ENCODE measurements at places on chromosomes 2 and 18.

DNA sequence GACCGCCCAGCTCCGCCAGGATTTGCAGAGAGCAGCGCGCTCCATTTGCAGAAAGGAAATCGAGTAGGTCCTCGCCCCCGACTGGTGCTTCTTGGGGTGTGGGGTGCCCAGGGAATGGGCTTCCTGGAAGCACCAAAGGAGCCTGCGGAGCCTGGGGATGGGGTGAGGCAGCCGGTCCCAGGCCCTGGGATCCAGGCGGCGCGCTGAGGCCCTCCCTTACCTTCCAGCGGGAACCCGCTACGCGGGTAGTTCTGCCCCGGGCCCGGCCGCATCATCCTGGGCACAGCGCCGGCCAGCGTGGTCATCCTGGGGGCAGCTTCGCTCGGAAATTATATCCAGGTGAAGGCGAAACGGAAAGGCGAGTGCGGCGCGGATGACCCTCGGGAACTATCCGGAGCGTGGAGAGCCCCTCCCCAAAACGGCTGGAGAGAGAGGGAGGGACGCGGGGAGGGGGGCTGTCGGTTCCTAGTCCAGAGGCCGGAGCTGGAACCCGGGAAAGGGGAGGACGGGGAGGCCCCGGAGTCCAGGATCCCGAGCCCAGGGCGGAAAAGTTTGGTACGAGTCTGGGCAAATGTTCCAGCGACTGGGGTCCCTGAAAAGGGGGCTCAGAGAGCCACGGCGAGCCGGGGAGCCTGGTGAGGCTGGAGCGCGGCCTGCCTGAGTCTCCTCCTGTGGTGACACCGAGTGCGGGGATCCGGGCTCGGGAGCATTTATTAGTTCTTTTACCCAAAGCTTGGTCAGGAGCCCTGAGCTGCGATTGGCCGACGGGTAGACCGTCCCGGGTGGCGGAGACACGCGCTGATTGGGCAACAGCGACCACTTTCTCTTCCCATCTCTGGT lies at the start of gene PAX3:
Gene PAX3, minus strand, starts transcription at position 688 of the 840 bp plus-strand sequence. Its CDS starts 383 bp downstream, at position 305.
- DNase-seq: no peak

GRCh38 chr2:9178904-9179571 lies 27.6 kb upstream of the ASAP2 start:
- no peak for DNase-seq

DNA sequence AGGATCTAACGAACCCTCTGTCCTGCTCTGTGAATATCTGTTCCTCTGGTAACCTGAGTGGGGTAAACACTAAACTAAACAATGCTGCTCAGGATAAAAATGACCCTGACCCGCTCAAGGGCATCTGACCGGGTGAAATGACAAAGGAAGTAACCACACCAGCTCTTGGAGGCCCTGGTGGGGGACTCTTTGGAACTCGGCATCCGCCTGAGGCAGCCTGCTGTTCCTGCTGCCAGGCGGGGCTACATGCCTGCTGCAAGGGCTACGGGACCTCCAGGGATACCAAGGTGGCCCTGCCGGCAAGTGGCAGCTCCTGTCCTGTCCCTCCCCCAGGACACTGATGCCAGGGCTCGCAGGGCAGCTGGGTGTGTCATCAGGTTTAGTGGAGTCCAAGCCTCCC lies 273.3 kb downstream of the HDAC4 start:
- DNase-seq: no peak

- no peak for DNase-seq
These were observed 361.9 kb upstream of the FSHR start for GRCh38 chr2:49515996-49516782.

DNA sequence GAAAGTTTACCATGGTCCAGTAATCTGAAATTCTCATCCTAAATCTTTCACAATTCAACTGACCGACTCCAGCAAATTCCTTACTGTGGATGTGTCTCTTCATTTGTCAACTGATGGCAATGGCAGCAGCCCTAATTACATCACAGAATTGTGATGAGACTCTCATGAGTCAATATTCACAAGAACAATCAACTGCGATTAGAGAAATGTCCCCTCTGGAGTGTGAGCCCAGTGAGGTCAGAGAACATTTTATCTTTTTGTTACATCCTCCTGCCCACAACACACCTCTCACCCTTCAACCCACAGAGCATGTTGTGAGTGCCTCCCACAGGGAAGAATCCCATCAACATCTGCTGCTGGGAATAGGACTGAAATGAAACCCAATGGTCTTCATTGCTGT lies 73.6 kb downstream of the CD226 start:
- no peak for DNase-seq

DNA sequence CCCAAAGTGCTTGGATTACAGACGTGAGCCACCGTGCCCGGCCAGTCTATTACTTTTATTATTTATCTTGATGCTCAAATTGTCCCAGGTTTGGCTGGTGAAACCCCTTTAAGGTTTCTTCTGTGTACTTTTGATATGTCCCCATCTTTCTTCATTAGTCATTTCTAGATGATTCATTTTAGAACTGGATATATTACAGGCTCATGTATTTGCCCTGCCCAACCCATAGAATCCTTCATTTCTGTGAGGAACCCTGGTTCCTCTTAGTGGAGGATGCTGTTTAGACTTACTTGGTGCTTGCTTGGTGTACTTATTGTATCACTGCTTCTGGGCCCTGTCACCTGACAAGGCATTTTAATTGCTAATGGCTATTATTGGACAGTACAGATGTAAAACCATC lies 40.1 kb downstream of the KCMF1 start:
- DNase-seq: no peak

- DNase-seq: no peak
These were observed 42.5 kb downstream of the RASGRP3 start for GRCh38 chr2:33518929-33519328.

- DNase-seq: no peak
These were observed 40.1 kb downstream of the MTCL1 start for GRCh38 chr18:8745355-8746014.

DNA sequence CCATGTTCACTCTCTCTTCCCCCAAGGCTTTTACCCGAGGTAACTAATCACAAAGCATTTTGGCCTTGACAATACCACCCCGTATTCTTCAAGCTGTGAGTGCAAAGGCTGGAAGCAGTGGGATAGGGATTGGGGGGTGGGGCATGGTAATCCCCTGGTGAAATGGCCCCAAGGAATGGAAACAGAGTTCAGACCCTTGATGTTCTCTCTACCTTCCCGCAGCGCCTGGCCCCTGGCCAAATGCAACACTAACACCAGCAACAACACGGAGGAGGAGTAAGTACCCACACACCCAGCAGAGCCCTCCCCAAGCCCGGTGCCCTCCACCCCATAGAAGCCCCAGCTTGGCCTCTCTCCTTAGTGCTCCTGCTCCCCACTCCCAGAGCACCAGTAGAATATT lies 36.9 kb downstream of the CNGA3 start:
- DNase-seq: no peak

- no peak for DNase-seq
These were observed 75.8 kb upstream of the GPC1 start for GRCh38 chr2:240359695-240360094.

DNA sequence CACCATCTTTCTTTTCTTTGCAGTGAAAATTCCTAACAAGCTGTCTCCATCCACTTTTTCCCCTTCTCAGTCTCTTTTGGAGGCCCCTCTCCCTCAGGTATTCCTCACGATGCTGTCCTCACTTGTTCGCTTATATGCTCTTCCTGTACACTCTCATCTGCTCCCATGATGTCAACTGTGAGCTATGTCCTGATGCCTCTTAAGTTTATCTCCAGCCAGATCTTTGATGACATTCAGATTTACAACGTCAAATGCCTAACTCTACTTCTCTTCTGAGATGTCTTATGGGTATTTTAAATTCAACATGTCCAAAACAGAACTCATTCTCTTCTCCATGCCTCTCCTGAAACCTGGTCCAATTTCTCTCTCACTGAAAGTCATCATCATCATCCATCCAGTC lies 55.1 kb upstream of the SERTAD2 start:
- no peak for DNase-seq

DNA sequence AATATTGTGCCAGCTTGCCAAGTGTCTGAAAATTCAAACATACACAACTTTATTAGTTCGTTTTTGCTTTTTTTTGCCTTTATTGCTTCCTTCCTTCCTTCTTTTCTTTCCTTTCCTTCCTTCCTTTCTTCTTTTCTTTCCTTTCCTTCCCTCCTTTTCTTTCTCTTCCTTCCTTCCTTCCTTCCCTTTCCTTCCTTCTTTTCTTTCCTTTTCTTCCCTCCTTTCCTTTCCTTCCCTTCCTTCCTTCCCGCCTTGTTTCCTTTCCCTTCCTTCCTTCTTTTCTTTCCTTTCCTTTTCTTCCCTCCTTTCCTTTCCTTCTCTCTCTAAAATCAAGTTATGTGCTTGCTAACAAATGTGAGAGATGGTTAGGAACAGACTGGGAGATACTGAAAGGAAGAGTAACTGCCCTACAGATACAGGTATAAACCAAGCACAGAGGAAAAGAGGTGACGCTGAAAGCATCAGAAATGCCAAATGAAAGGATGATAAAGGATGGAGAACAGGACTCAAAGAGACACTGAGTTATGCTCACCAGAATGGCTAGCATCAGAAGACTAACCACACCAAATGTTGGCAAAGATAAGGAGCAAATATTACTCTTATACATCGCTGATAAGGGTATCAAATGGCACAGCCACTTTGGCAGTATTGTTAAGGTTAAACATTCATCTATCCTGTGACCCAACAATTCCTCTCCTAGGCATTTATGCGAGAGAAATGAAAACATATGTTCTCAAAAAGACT lies 151.6 kb downstream of the MREG start:
- no peak for DNase-seq

DNA sequence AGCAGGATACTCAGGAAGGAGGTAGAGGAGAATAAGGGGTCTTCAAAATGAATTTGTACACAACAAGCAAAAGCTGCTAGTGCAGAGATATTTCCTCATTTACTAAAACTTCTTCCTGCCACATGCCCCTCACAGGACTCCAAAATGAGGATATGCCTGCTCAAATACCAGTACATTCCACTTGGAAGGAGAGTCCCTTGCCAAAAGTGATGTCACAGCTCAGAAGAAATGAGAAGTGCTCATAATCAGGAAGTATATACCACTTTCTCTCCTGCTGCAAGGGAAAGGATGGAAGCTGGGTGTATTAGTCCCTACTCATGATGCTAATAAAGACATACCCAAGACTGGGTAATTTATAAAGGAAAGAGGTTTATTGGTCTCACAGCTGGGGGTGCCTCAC lies 87.7 kb upstream of the FSHR start:
- no peak for DNase-seq

- no peak for DNase-seq
These were observed 154.0 kb downstream of the WDPCP start for GRCh38 chr2:63434024-63435001.

DNA sequence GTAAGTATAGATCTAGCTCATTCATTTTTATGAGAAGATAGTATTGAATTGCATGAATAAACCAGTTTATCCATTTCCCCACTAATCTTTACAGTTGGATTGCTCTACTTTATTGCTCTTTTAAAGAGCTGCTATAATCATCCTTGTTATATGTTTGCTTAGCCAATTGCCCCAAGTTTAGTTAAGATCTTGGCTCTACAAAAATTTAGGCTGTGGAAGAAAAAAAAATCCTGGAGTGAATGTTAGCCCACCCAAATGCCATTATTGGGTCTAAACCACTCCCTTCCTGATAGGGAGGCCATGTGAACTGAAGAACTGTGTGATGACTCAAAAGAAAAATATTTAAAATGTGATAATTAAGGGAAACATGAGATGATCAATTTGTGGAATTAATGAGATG lies 2.9 kb downstream of the ALS2 start:
- DNase-seq: no peak

- DNase-seq: no peak
These were observed 22.6 kb downstream of the ADD2 start for GRCh38 chr2:70745276-70745825.

DNA sequence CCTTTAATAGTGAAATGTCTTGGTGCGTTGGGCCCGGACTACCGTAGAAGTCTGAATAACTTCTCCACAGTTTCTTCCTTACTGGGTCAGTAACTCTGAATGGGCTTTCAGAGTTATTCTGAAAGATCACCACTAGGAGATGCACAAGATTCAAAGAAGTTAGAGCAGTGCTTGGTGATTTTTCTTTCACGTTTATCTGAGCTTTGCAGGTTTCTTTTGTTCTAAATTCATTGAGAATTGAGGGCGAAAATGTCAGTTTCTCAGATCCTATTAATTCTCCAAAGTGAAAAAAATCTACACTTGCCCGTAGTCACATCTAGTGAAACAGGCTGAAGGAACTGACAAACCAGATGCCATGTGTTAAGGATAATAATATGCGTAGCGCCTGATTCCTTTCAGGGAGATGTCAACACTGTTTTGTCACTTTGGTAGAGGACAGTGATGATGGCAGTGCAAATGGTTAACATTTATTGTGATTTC lies 70.1 kb downstream of the QPCT start:
- DNase-seq: peak; percentile 15
